Hematopoietic multipotent progenitor cell (in vitro differentiated cells): ENCODE measurements at places on chromosomes 3 and 15. TPM values are rescaled to one million over a fixed set of nuclear protein-coding genes. Genes with fewer than 3 reads are reported as not detected.
A peak's percentile ranks its signal among the peaks of the same experiment; 100 is the strongest.

KIAA1143 gene
- 16.2 TPM for total RNA-seq

DNA sequence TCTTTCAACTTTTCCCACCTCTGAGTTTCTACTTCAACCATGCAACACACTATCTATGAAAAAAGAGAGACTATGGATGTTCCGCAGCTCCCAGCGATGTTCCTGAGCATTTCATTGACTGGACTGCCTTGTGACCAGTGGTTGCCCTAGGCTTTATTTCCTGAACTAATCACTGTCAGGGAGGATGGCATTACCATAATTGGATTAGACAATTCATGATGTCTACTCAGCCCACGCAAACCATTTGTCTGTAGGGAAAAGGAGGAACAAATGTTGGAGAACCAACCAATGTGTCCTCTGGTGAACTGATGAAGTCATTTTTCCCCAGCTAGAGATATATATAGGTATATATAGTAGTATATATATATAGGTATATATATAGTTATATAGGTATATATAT, 229.3 kb upstream of the MCTP2 start:
- DNase-seq: no peak

- DNase-seq: no peak
Measured at GRCh38 chr15:64038878-64039610, 7.2 kb downstream of the DAPK2 start.

SMCO1 gene
- total RNA-seq: not detected

DNA sequence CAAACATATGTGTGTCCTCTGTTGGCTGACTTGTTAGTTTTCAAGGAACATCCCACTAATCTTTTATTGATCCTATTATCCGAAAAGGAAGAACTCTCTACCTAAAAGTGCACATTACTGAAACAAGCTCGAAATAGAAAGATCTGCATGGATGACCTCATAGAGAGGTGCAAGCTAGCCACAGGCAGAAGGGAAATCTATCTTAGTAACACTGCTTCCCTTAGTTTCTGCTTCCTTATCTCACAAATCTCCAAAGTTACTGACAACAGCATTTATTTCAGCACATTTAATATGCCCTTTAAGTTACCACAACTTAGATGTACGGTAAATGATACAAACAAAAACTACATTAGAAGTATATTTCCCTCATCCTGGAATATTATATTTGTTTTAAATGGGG, 285.1 kb upstream of the CCDC54 start:
- DNase-seq: no peak

DNA sequence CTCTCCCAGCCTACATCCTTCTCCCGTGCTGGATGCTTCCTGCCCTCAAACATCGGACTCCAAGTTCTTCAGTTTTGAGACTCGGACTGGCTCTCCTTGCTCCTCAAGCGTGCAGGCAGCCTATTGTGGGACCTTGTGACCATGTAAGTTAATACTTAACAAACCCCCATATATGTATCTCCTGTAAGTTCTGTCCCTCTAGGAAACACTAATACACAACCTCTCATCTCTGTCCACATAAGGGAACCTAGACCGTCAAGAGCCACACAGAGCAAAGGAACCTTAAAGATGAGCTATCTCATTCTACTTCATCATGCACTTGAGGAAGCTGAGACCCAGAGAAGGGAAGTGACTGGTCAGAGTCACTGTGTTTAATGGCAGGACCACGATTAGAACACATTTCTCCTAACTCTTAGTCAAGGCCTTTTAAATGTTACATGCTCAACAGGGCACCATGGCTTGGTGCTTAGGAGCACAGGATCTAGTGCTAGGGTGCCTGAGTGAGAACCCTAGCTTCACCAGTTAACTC, 50.3 kb downstream of the NPTN start:
- DNase-seq: no peak

- no peak for DNase-seq
Measured at GRCh38 chr15:60651734-60652141, 172.8 kb upstream of the ICE2 start.

DNA sequence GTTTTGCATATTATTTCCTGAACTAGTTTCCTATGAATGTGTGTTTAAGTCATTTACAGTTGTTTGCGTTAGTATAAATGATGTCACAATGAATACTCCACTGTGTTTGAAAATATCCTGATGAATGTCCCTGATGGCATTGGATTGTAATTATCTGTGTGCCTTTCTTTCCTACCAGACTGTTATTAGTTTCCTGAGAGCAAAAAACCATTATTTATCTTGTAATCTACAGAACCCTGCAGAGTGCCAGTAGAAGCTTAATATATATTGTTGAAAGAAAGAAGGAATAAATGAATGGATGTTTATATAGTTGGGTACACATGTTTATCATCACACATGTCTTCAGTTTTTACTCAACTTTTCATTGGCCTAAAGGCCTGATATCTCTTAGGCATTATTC, 312.6 kb downstream of the AGBL1 start:
- no peak for DNase-seq

DNA sequence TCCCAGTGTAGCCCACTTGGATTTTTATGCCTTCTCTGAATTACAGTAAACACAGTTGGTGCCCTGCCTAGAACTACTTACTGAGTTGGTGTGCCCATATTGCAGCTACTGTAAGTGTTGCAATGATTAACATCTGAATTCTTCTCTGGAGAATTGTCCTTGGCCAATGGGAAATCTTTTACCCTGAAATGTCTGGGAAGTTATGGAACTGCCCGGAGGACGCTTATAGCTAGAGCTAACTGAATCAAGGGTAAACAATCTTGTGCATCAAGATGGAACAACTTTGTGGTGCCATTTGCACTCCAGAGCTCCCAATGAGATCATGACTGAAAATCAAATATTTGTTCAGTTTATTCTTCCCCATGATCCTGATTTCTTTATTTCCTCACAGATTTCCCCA, 246.7 kb upstream of the CBLB start:
- DNase-seq: no peak

- DNase-seq: no peak
Measured at GRCh38 chr3:128684986-128685726, 34.5 kb upstream of the RPN1 start.

DNA sequence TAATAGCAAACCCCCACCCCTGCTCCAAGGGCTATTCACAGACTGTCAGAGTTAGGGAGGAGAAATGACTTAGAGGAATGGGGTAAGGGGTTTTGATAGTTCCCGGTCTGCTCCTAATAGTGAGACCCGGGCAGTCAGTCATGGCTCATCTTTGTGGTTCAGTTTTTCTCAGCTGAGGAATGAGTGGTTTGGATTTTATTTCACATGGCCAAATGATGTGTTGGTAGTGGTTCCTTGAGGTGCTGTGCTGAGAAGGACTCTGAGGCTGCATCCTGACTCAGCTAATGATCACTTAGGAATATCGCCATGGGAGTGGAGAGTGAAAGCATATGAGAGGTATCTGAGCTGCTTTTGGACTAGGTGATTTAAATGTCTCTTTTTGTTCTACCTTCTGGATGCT, 80.2 kb downstream of the LPP start:
- no peak for DNase-seq

- no peak for DNase-seq
Measured at GRCh38 chr3:15523660-15524417, 2.3 kb upstream of the COLQ start.

DNA sequence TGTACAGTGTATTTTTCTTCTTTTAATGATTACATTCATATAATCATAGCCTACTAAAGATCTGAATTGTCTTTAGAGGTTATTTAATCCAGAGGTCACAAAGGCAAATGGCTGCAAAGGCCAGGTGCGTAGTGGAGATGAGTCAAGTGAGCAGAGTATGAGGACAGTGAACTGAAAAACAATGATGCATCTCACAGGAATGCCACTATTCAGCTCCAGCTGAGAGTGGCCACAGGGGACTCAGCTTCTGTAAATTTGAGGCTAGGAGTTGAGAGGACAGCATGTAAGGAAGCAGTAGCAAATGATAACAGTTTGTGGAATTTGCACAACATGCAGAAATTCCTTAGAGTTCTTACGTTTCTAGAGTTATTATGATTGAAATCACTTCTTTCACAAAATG, 50.4 kb downstream of the COL6A5 start:
- DNase-seq: no peak

CHL1 gene
- total RNA-seq: under 0.01 TPM

GRCh38 chr3:66606868-66607267, 106.0 kb upstream of the LRIG1 start:
- no peak for DNase-seq

IL17RB gene
- total RNA-seq: under 0.01 TPM

CCR5 gene
- total RNA-seq: under 0.01 TPM

- DNase-seq: peak; percentile 77
Measured at GRCh38 chr3:114213627-114214541, 23.5 kb downstream of the ZNF80 start.

GRCh38 chr3:27666272-27666671, 55.9 kb downstream of the EOMES start:
- no peak for DNase-seq

GUCA1C gene
- not detected for total RNA-seq

- no peak for DNase-seq
Measured at GRCh38 chr3:9247941-9248521, 1.4 kb downstream of the SRGAP3 start.

DNA sequence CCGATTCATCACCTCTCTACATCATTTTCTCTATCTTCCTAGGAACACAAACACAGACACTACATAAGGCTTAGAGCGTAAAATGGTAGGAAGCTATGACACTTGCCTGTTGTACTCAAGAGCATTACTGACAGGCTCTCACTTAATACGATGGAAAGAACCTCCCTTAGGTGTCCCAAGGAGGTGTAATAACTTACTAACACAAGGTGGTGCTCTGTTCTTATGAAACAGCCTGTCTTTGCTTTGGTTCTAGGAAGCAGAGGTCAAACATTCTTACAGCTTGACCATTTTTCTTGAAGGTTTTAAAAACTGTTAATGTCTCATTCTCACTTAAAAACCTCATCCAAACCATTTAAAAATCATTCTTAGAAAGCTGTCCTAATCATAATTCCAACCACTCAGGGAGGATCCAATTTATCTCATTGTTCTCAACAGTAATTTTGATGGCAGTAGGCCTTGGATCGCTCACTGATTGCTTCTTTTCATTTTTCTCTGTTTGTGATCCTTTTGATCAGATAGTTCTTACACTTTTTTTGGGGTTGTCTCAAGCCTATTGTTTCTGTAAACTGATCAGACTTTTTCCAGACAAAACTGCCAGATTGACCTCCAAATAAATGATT, 317.8 kb upstream of the AGTR1 start:
- DNase-seq: peak; percentile 28

MYLK gene
- total RNA-seq: 11.3 TPM

- DNase-seq: no peak
Measured at GRCh38 chr3:61979638-61980037, 393.7 kb downstream of the FEZF2 start.

DNA sequence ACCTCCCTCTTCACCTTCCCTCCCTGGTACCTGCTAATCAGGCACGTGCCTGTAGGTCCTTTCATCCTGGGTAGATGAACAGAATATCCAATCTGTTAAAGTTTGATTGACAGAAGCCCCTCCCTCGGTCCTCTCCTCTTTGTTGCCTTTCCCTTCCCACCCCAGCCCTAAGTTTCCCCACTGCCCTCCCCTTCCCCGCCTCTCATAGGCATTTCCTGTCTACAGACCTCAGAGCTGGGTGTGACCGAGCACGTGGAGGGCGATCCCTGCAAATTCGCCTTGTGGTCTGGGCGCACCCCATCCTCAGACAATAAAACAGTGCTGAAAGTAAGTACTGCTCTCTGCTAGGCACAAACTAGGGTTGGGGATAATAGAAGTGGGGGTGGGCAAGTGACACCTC, 239.2 kb upstream of the UMPS start:
- no peak for DNase-seq

DNA sequence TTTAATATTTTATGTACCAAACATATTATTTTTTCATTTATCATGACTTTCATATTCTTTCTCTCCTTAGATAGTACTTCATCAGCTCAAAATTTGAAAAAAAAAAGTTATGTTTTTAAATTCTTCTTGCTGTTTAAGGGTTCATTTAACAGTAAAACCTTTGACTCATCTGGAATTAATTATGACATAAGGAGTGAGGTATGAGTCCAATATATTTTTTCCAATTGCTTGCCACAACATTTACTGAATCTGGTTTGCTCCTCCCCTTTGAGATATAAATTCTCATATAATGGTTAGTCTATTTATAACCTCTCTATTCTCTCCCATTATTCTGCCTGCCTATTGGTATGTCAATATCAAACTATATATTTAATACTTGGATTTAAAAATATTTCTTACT, 387.8 kb downstream of the TUSC7 start:
- DNase-seq: no peak

- no peak for DNase-seq
Measured at GRCh38 chr3:152731511-152731910, 103.4 kb upstream of the P2RY1 start.

DNA sequence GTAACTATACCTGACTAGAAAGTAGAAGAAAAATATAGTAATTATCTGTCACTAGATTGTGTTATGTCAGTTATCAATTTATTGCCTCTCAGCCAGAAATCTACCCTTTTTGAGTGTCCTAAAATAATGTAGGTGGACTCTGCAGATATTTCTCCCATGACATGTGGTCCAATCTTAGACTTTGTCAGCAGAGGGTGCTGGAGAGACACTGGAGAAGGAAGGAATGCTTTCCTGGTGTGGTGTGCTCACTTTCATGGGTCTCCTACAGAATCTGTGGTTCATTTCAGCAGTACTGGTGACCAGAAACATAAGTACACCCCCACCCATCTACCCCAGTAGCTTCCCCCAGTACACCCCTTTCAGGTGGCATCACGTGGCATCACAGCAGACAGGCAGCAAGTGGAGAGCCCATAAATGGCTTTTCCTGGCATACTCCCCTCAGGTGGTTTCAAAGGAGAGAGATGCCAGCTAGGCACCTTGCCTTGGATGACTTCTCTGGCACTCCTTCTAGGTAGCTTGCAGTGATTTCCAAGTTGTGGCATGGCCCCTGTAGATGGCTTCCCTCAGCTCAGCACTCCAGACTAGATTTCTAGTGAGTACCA, 114.7 kb downstream of the GADL1 start:
- no peak for DNase-seq

DNA sequence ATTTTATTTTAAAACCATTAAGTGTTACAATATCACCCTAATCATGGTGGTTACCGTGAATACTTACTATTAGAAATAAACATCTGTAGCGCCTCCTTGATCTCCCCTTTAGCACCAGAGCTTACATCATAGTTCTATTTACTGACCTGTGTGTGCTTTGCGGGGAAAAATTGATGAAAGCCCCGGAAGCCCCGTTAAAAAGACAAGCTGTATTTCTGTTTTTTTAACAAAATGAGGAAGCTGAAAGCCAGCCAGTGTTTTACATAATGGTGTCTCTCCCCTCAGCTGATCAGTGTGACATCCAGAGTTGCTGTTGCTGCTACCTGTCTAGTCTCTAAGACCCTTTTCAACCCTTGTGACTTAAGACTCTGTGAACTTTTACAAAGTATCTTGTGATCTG, 100.8 kb downstream of the OPA1 start:
- peak; percentile 46 for DNase-seq

- DNase-seq: no peak
Measured at GRCh38 chr3:20057612-20058180, 17.4 kb downstream of the KAT2B start.

- no peak for DNase-seq
Measured at GRCh38 chr3:106819440-106819839, 557.8 kb upstream of the CCDC54 start.

- no peak for DNase-seq
Measured at GRCh38 chr15:78411061-78411460, 27.0 kb upstream of the IREB2 start.

ADIPOQ gene
- total RNA-seq: under 0.01 TPM
